Urinary bladder (tissue), 4 donors: ENCODE measurements at places on chromosomes 7 and 10.

GRCh38 chr10:83373671-83374070, 765.6 kb upstream of the GHITM start:
- no peak for DNase-seq

DNA sequence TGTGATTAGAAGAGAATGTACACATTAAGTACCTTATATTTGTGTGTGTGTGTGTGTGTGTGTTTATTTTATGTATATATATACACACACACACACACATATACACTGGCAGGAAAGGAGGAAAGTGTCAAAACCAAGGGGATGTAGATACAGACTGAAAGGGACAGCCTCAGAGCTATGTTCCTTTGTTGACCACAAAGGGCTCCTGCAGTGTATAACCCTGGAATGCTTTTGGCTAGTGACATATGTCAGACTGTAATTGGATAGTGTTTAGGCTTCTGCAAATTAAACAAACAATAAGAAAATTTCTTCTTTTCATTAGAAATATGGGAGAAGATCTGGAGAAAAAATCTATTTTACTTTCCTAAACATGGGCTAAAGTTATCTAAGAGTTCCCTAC, 15.9 kb downstream of the GBF1 start:
- no peak for DNase-seq

- no peak for DNase-seq
Measured at GRCh38 chr7:111224354-111225231, 133.7 kb downstream of the LRRN3 start.

- DNase-seq = no peak
Measured at GRCh38 chr7:118826246-118826645, 601.7 kb downstream of the ANKRD7 start.

GRCh38 chr7:101896941-101897340, 79.5 kb downstream of the CUX1 start:
- no peak for DNase-seq

DNA sequence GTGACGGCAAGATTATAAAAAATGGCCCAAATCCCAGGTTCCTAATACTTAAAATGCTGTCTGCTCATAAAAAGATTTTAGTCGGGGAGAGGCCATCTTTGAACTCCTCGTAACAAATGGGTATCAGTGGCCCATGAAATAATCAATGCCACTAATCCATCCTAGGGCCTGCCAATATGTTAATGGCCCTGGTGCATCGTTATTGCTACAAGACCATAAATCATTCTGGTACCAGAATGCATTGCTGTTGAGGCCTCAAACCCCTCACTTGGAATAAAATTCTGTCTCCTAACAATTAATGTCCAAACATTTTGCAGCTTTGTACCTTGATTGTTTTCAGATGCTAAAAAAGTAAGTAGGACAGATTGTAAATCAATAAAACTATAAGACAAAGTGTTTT, 290.6 kb downstream of the LRMDA start:
- DNase-seq = no peak
